ENCODE measurements at places on chromosomes 1 and 21. TPM values are rescaled to one million over a fixed set of nuclear protein-coding genes. Genes with fewer than 3 reads are reported as not detected.

SH2D2A gene
- total RNA-seq = 12.8 TPM

ADCY10 gene
- total RNA-seq = 0.15 TPM

AHCTF1 gene
- 19.0 TPM for total RNA-seq

PGLYRP3 gene
- 0.34 TPM for total RNA-seq

MAP3K7CL gene
- total RNA-seq = 4.1 TPM

TFF3 gene
- not detected for total RNA-seq

ATAD3C gene
- not detected for total RNA-seq

S100A10 gene
- total RNA-seq = 612 TPM

PPFIA4 gene
- 0.15 TPM for total RNA-seq

All from hair follicular keratinocyte (primary cell).